AG08396 (cell line): ENCODE measurements at places on chromosomes 3 and 15.

DNA sequence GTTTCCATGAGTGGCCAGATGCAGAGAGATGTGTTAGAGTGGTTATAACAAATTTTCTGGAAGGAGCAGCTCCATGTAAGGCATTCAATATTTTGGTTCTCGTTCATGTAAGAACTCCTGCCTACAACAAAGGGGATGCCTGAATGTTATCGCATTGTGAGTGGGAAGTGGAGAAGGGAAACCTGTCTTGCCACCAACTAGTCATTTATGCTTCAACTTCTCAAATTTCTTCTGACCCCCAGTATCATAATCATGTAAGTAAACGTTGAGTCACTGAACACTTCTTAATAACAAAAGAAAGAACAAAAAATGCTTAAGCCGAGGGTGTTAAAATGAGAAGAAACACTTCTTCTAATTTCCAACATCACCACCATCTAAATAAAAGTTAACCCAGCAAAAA lies 62.0 kb upstream of the MRPL3 start:
- DNase-seq = no peak

DNA sequence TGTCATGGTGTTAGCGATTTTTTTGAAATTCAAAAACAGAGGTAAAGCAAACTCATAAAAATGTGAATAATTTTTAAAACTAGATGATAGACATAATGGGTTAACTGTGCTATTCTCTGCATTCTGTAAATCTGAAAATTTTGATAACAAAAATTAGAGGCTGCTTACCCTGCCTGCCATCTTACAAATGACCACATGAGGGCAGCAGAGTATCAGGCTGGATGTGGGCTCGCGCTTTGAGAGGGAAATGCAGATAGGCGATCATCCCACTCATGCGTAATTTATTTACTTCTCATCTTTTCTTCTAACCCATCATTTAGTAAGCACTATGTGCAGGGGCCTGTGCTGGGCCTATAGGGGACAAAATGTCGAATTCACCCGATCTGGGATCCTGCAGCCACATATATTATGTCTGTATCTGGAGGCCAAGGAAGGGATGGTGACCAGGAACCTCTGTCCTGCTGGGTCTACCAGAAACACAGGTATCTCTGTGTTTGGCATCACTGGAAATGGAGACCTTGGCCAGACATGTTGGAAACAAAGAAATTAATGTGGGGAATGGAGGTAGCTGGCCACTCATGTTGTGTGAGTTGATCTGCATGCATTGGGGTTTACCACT lies 7.8 kb upstream of the RAD18 start:
- peak; percentile 62 for DNase-seq

DNA sequence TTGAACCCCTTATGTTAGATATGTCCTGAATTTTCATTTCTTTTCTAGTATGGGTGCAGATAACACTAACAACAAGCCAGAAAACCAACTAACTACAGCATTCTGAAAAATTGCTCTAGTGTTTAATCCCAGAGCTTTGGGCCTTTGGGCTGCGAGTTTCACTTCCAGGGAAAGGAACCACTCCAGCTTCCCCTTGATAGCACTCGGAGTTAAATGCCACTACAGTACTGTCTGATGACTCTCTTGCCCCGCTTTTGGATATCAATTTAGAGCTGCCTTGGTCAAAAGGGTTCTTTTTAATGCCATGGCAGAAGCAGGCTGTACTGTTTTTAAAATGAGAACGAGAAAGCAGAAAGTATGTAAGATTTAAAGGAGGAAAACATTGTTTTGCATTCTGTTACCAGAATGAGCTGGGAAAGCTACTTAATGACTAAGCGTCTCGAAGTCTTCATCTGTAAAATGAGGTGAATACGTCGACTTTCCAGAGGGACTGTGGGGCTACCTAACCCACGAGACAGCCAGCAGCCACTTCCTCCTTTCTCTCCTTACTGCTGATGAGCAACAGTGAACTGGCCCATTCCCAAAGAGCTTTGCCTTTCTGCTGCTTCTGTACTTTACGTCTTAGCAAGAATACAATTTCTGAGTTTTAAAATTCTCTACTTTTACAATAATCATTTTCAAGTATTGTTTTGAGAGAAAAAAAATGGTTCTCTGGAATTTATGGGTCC lies 299.3 kb upstream of the LYSMD4 start:
- DNase-seq = no peak

GRCh38 chr3:13552857-13553652 lies 4.1 kb downstream of the FBLN2 start:
- no peak for DNase-seq

- no peak for DNase-seq
These were observed 54.7 kb upstream of the PPARG start for GRCh38 chr3:12234192-12234591.

- no peak for DNase-seq
These were observed 126.2 kb downstream of the KLF13 start for GRCh38 chr15:31452595-31453557.

DNA sequence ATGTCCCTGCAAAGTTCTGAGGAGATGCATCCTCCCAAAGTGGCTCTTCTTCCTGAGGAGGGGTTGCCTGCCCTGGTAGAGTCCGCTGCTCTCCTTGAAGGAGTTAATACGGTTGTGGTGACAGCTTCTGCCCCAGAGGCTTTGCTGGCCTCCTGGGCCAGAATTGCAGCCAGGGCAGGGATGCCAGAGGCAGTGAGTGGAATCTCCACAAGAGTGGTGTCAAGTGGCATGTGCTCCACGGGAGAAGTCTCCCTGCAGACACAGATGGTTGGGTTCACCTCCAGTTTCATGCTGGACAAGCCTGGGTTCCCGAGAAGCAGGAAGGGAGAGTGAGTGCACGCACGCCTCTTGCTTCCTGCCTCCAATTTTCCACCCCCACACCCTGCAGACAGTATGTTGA lies 105.5 kb downstream of the SLC25A26 start:
- no peak for DNase-seq

DNA sequence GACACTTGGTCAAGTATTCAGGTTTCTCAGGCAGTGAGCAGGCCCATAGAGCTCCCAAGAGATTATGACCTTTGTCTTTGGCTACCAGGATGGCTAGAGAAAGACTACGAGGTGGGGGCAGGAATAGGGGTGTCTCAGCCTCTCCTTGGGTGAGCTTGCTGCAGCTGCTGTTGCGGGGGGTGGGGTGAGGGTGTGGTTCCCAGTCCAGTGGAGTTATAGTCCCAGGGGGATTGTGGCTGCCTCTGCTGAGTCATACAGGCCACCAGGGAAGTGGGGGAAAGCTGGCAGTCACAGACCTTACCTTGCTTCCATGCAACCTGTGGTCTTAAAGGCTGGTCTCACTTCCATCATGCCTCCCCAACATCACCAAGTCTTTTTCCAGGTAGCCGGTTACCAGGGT lies 31.7 kb downstream of the ATP2C1 start:
- DNase-seq = no peak

DNA sequence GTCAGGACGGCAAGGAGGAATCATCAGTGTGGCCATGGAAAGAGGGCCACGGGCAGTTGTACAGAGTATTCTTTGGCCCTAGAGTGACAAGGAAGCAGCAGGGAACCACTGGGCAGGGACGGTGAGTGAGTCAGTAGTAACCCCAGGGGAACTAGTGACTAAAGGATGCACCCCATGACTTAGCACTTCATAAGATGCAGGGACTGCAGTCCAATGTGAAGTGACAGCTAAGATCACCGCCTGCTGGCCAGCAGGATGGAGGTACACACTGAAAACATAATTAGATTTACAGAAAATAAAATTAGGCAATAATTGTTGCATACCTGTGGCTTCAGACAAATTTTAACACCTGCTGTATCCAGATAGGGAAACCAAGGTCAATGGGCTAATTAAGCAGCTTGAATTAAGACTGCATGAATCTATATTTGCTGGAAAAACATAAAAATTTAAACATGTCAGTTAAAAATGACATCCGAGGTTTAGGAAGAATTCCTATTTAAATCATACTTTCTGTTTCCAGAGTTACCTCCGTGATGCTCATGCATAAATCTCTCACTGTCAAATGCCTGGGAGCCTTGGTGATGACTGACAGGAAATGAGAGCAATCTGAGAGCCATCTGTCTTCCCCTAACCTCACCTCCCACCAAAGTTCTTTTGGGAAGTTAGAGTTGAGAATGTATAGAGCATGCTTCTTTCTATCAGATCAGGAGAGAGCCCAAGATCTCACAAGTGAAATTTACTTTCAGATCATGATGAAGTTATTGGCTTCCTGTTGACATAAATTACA lies 56.5 kb downstream of the DCLK3 start:
- DNase-seq = peak; percentile 40

- DNase-seq = peak; percentile 29
These were observed 452 bp upstream of the SV2B start for GRCh38 chr15:91099616-91099994.

GRCh38 chr15:70252951-70253320 lies 155.2 kb upstream of the TLE3 start:
- no peak for DNase-seq

DNA sequence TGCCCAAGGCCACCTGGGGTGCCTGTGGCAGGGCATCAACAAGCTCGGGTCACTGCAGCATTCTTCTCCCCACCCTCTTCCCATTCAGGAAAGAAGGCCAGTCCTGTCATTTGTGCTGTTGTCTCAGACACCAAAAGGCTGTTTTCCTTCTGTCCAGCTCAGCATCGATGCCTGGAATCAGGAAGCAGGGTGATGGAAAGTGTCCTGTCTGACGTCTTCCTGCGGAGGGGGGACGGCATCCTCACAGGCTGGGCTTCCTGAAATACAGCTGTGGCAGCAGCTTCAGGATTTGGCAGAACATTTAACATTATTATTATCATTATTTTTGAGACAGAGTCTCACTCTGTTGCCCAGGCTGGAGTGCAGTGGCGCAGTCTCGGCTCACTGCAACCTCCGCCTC lies 33.0 kb upstream of the ANKDD1A start:
- no peak for DNase-seq

DNA sequence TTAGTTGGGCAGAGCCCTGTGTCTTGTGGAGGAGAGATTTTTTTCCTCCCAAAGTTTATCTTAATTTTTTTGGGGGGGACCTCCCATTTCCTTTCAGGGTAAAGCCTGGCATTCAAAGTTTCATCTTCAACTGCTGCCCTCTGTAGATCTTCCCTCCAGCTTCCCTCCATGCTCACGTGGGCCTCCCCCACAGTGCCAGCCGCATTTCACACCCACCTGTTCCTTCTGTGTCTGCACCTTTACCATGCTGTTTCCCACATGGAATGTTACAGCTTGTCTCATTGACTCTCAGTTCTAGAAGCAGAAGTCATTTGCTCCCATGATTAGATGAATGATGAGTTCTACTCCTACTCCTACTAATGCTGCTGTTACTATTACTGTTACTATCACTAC lies 6.5 kb downstream of the CELF6 start:
- no peak for DNase-seq

- no peak for DNase-seq
These were observed 220.2 kb downstream of the SHQ1 start for GRCh38 chr3:72628065-72628464.

GRCh38 chr3:119978554-119979208 lies 115.6 kb downstream of the GSK3B start:
- no peak for DNase-seq

DNA sequence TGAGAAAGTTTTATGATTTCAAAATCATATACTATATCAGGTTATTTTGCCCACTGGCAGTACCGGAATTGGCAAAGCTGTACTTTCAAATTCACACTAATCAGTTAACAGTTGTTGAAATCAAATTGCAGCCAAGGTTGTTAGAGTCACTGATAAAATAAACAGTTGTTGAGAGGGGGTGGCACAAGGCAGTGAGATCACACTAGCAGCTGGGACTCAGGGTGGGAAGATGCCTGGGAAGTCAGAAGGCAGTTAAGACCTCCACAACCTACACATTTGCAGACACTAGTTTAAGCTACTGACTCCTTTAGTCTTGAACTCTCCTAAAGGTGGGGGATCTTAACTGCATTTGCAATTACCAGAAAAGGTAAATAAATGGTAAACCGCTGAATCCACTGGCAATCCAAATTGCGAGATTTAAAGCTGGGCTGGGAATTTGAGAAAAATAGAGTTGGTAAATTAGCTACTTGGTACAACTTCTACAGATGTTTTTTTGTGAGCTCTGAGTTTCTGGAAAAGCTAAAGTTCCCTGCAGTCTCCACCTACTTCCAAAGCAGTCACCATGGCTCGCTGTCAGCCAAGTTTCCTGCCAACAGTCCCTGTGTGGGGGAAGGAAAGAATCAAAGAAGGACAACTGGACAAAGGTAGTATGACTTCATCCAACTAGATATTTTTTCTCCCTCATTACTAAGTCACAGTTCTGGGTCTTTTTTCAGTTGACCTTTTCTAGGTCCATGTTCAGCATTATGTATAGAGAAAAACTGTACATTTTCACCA lies 105.7 kb downstream of the ZNF385D start:
- DNase-seq = peak; percentile 18

GRCh38 chr15:89119489-89120478 lies 31.5 kb downstream of the ABHD2 start:
- peak; percentile 14 for DNase-seq

DNA sequence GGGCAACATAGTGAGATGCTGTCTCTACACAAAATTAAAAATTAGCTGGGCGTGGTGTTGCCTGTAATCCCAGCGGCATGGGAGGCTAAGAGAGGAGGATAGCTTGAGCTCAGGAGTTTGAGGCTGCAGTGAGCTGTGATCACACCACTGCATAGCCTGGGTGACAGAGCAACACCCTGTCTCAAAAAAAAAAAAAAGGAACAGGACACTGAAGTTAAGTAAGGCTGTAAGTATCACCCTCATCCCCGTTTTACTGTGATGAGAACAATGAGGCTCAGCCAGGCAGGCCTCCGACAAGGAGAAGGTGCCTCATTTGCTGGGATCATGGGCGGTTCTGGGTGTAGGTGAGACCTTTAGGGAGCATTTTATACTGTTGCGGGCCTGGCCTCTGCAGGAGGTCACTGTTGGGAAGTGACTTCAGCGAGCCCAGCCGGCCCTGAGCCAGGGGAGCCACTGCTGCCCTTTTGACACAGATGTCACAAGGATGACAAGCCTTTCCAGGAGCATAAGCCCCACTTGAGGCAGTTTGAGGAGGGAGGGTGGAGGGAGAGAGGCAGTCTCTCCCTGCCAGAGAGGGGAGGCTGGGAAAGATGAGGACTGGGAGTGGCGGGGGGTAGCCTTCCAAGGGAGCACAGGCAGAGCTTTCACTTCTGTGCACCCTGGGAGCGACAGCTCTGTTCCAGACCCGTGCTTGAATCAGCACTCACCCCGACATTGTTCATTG lies 30.8 kb downstream of the IRAK2 start:
- no peak for DNase-seq

DNA sequence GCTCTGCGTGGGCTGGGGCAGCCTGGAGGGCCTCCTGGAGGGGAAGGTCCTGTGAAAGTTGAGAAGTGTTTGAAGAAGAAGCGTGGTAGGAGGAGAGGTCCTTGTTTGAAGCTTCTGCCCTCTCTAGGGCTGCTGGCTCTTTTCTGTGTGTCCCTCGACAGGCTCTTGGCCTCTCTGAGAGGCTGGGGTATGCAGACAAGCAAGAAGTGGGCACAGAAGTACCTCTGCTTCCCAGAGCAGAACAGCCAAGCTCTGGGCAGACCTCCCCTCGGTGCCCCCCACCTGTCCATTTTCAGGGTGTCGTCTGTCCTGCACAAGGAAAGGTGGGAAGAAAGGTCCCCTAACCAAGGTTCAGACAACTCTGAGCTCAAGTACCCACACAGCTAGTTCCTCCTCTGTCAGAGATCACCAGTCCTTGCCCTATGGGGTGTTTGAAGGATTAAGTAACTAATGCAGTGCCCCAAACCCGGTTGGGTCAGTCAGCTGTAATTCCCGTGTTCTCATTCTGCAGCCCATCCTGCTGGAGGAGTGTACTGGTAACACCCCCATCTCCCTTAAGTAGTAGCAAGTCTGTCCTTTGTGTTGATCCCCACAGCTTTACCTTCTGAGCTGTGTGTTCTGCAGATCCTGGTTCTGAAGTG lies 6.3 kb downstream of the CSK start:
- no peak for DNase-seq

GRCh38 chr3:36494461-36495109 lies 114.3 kb downstream of the STAC start:
- DNase-seq = peak; percentile 43
